Esophagus muscularis mucosa (tissue), 4 donors: ENCODE measurements at places on chromosomes 3 and 15. TPM values are rescaled to one million over a fixed set of nuclear protein-coding genes. Genes with fewer than 3 reads are reported as not detected.

- no peak for DNase-seq
Observed at GRCh38 chr3:167772992-167773391, 37.5 kb downstream of the SERPINI1 start.

DNA sequence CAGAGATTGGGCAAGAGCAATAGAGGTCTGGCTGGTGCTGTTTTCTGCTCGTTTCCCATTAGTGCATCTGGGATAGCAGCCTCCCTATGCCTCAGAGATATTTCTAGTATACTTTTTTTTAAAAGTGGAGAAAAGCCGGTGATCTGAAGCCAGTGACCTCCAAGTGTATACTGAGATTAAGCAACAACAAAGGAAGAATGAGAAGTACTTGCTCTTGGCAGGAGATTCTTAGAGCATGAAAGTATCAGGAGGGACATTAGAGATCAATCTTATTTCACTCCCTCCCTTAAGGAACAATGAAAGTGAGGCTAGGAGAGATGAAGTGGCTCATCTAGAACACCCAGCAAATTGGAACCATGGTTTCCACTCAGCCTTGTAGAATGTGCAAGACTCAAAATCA is 423.3 kb downstream of the SOX2 start:
- no peak for DNase-seq

GRCh38 chr3:131047582-131047981 is 20.9 kb downstream of the NEK11 start:
- DNase-seq, result no peak

- peak; percentile 50 for DNase-seq
Observed at GRCh38 chr15:101692801-101693598, 31.3 kb downstream of the TARS3 start.

GRCh38 chr3:139285691-139286090 is 58.1 kb upstream of the MRPS22 start:
- DNase-seq, result no peak

- no peak for DNase-seq
Observed at GRCh38 chr15:63010920-63011693, 31.4 kb upstream of the TPM1 start.

DNA sequence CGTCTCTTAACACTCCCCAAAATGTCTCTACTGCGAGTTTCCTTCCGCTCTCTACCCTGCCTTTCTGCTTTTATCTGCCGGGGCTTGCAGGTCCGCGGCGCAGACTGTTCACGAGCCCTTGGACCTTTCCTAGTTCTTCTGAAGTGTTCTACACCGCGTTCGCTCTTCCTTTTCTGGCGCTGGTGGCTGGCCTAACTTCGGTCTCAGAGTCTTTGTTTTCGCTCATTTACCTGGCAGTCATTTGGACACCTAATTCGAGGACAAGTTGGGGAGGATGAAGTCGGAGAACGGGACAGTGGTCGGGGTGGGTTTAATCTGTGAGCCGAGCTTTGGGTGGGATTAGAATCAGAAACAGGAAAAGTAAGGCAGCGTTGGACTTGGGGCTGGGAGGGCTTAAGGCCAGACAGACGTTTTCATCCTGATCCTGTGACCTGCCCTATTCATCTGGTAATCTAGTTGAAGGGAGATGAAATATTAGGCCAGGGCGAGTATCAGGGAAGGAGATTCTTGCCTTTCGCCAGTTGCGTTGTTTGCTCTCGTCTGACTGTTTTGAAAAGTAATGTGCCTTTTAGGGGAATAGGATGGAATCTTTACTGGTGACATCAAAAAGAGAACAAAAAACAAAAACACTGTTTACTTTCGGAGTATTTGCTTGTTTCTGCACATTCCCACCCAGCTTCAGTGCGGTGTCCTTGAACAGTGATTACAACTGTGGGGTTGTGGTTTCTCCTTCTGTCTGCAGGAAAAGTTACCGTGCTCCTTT is 1.8 kb downstream of the DIPK2A start:
- peak; percentile 92 for DNase-seq

DNA sequence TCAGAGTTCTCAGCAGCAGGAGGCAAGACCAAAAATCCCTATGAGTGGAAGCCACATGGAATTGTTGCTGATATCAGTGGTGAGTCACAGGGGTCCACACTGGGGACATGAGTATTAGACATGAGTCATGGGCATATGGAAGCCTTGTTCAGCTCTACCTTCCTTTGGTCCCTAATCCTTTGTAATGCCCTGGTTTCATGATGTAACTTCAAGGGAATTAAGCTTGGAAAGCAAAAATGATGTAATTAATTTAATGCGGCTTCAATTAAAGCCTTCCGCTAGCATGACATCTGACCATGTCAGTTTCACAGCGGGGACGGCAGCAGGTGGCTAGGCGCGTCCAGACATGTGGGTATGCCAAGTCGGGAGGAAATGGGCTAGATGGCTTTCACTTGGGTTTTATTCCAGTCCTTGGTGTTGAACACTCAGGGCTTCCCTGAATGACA is 176.1 kb upstream of the RGMA start:
- no peak for DNase-seq

DNA sequence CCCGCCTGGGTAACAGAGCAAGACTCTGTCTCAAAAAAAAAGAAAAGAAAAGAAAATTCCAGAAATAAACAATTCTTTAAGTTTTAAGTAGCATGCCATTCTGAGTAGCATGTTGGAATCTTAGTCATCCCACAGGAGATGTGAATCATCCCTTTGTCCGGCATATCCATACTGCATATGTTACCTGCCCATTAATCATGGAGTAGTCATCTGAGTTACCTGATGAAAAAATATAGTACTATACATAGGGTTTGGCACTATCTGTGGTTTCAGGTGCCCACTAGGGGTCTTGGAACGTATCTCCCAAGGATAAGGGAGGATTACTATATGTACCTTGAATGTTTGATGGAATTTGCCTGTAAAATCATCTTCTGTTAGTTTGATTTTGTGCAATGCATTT is 6.3 kb upstream of the CCR4 start:
- DNase-seq, result peak; percentile 45

- no peak for DNase-seq
Observed at GRCh38 chr3:187942658-187943241, 197.5 kb upstream of the BCL6 start.

GRCh38 chr15:92910451-92910850 is 10.3 kb downstream of the CHD2 start:
- DNase-seq, result no peak

DNA sequence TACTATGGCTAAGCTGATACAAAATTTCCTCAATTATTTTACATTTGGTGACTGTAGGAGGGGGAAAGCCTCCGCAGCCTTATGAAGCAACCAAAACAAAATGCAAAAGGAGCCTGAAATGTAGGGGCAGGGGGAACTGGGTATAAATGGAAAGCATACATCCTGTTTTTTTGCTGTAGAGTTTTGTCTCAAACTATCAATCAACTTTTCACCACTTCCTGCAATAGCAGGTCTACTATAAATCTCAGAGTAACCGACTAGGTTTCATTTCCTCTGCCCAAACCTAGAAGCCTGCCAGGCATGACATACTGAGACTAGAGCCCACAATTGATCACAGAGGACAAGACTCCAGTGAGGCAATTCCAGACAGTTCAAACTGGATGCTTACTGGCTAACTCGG is 91.3 kb downstream of the SHQ1 start:
- no peak for DNase-seq

- DNase-seq, result no peak
Observed at GRCh38 chr3:67518236-67518635, 136.2 kb downstream of the SUCLG2 start.

GRCh38 chr15:96959501-96959900 is 629.0 kb downstream of the NR2F2 start:
- DNase-seq, result no peak

DNA sequence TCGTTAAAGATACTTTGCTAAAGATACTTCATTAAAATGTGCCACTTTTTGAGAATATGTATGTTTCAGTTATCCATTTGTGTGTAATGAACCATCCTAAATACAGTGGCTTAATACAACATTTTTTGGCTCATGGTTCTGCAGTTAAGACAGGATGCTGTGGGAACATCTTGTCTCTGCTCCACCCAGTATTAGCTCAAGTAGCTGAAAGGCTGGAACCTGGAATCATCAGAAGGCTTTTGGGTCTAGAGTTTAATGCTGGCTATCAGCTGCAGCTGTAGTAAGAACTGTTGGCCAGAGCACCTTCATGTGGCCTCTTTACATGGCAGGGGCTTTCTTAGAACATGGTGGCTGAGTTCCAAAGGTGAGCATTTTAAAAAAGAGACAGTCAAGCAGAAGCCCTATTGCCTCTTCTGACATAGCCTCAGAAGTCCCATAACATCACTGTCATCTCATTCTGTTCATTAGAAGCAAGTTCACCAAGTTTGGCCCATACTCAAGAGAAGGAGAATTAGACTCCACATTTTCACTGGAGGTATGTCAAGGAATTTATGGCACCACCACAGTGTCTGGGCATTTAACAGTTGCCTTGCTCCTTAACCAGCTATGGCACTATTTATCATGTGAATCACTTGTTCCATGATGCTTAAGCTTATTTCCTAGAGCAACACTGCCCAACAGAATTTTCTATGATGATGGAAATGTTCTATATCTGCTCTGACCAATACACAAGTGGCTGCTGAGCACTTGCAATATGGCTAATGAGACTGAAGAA is 70.4 kb upstream of the PDZRN3 start:
- no peak for DNase-seq

GRCh38 chr15:31309893-31310606 is 16.6 kb upstream of the KLF13 start:
- peak; percentile 62 for DNase-seq

- no peak for DNase-seq
Observed at GRCh38 chr3:107366766-107367165, 10.5 kb upstream of the CCDC54 start.

- DNase-seq, result no peak
Observed at GRCh38 chr3:113804661-113805060, 33.9 kb upstream of the GRAMD1C start.

GRCh38 chr3:66406831-66407610 is 93.8 kb downstream of the LRIG1 start:
- DNase-seq, result no peak

DNA sequence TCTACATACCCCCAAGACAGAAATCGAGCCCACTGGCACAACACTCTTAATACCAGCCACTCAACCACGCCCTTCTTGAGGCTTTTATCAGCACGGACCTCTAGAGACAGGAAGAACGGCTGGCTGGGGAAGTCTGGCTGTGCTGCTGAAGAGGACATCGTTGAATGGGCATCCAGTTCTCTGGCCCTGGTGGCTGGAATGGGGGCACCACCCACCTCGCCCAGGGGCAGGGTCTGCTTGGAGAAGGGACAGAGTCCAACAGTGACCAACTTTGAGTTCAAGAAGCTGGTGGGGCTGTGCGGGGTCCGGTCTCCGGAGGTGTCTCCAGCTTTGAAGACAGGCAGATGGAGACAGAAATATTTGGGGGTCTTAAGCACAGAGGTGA is 77.5 kb downstream of the ATP10A start:
- no peak for DNase-seq

GRCh38 chr3:193870376-193871219 is 265.4 kb upstream of the HES1 start:
- DNase-seq, result no peak

Gene PLA2G4F
- not detected for total RNA-seq

Gene CTXN2
- total RNA-seq, result not detected

Gene COL8A1
- 31.5 TPM for total RNA-seq

Gene STXBP5L
- 0.71 TPM for total RNA-seq

Gene FEZF2
- not detected for total RNA-seq

Gene RASA2
- total RNA-seq, result 9.1 TPM

Gene ZNF385D
- total RNA-seq, result 11.2 TPM

Gene SUCNR1
- 0.33 TPM for total RNA-seq
